ENCODE measurements at places on chromosomes 13 and 19. TPM values are rescaled to one million over a fixed set of nuclear protein-coding genes. Genes with fewer than 3 reads are reported as not detected.

Gene PRKCG
- not detected for total RNA-seq

DNA sequence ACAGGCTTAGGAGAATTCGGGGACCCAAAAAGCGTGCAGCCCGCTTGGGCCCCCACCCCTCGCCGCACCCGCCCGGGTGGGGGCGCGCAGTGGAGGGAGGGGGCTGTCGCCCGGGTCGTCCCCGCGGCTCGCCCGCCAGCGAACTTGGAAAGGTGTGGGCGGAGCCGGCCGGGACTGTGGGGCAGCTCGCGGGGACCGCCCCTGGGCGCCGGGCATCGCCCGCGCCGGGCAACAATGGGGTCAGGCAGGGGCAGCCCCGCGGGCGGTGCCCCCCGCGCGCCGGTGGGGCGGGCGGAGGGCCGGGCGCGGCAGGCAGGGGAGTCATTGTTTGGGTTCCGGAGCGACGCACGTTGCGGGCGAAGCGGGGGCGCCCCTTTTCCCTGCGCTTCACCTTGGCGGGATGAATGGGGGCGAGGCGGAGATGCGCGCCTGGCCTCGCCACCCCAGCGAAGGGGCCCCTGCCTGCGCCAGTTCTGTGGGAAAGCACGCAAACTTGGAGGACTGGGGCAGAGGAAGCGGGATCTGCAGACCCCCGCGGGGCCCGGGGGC, 647 bp upstream of the KLF12 start:
- DNase-seq = no peak

GRCh38 chr19:35229601-35230000, 1.1 kb upstream of the FAM187B start:
- DNase-seq = peak; percentile 21

DNA sequence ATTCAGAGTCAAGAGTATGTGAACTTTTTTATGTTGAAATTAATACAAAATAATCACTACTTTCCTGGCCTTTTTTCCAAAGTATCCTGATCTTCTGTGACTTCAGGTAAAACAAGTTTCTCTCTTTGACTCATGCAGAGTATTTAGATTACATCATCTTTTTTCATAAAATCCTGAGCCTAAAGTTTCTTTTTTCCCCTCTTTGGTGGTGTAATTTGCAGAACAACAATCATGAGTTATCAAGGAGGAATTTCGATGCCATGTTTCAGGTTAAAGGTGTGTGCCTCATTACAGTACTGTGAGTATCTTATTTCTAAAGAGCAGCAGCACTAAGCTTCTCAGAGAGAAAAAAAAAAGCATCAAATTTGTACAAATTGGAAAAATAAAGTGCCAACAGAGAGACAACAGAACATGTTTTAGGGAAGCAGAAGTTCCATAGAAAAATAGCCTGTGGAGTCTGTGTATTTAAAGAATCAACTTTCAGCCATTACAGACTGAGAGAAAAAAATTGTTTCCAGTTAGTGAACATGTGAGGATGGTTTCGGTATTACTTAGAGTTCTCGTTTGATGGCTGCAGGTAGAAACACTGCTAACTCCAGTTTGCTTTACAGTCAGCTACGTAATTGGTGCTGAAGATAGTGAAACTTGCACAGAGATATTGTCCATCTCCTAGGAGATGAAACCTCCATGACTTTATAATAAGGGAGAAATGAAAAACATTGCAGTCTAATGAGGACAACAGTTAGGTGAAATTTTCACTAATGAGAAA, 78.1 kb upstream of the PCDH9 start:
- DNase-seq = no peak

DNA sequence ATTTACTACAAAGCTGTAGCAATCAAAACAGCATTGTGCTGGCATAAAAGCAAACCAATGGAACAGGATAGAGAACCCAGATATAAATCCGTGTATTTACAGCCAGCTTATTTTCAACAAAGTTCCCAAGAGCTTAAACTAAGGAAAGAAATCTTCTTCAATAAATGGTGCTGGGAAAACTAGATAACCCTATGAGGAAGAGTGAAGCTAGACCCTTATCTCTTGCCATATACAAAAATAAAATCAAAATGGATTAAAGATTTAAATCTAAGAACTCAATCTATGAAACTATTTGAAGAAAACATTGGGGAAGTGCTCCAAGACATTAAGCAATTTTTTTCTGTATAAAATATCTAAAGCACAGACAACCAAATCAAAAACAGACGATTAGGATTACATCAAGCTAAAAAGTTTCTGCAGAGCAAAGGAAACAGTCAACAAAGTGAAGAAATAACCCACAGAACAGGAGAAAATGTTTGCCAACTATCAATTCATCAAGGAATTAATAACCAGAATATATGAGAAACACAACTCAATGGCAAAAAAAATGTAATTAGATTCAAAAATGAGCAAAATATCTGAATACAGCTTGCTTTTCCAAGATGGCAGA, 480.7 kb downstream of the LMO7 start:
- no peak for DNase-seq

DNA sequence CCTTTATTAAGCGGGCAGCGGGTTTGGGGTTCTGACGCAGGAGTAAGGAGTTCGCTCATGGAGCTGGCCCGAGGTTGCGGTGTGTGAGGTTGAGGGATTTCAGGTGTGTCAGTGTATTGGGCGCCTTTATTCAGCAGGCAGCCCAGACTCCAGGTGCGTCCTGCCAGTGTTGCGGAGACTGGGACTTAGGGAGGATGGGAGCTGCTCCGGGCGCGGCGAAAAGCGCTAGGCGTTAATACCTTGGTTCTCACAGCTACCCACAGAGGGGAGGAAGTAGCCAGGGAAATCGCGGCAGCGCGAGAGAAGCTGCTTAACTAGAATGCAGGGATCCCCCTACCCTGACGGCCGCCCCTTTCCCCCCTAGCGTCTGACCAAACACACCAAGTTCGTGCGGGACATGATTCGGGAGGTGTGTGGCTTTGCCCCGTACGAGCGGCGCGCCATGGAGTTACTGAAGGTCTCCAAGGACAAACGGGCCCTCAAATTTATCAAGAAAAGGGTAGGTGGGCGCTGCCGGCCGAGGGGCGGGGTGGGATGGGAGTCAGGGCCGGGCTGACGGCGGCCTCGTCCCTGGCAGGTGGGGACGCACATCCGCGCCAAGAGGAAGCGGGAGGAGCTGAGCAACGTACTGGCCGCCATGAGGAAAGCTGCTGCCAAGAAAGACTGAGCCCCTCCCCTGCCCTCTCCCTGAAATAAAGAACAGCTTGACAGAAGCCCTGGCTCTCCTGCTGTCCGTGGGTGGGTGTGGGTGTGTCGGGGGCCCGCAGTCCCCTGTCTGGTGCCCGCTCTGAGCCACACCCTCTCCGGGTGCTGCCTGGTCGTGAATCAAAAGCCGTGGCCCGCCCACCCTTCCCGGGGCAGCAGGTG, 1.1 kb downstream of the RPL36 start:
- peak; percentile 79 for DNase-seq

DNA sequence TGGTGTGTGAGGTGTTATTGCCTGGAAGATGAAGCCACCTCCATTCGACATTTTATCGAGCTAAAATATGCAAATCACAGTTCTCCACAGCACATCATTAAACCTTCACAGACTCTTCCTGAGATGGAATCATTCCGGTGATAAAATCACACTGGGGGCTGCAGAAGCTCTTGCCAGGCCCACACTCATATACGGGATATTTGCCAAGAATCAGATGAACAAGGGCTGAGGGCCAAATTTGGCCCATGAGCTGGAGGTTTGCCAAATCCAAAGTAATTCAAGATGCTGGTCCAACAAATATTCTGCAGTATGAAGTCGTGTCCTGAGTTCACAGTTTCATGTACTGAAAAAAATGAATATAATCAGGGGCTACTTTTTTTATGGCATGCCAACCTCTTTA, 16.7 kb upstream of the RXFP2 start:
- DNase-seq = no peak

DNA sequence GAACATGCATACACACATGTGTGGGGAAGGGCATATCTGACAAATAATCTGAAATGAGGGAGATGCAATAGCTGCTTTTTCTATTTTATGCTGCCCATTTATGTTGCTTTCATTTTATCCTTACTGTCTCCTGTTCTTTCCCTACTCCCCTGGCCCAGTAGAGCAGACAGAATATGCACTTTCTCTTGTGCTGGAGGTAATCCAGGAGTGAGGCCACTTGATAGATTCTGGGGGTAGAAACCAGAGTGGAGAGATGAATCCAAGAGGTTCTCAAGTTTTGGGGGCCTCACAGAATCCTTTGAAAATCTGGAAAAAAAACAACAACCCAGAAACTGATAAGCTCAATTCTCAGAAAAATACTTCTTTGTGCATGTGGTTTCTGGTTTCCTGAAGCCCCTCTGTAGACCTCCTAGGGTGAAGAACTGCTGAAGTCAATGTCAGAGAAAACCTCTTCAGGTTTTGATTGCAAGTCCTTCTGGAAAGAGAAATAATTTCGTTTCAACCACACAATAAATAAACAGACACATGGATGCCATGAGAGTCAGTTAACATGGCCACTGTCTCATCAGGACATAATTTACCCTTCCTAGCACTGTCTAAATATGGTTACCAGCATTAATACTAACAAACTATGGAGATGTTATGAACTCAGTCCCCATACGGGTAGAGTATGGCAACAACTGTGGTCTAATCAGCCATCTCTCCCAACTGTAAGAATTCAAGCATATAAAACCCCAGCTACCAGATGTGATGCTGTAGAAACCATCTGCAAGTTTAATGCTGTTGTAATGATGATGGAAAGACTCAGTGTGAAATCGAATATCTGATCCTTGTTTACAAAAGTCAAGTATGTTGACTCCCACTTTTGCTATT, 355.6 kb downstream of the SLC7A1 start:
- no peak for DNase-seq

Gene TMEM38A
- total RNA-seq = 12.1 TPM

DNA sequence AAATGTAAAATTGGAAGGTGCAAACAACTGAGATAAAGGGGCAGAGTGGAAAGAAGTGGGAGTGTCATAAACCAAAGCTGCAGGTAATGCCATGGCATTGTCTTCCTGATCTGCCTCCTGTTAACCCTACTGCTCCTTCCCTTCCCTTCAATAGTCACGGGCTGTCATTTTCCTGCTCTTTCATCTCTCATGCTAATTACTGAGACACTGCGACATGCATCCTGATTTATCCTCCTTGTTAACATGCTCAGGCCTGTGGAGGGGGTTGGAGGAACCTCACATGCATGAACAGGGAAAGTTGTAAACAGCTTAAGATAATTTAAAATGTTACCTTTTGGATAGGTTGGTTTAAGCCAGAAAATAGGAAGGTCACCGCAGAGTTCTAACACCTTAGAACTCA, 27.2 kb downstream of the CNMD start:
- no peak for DNase-seq

DNA sequence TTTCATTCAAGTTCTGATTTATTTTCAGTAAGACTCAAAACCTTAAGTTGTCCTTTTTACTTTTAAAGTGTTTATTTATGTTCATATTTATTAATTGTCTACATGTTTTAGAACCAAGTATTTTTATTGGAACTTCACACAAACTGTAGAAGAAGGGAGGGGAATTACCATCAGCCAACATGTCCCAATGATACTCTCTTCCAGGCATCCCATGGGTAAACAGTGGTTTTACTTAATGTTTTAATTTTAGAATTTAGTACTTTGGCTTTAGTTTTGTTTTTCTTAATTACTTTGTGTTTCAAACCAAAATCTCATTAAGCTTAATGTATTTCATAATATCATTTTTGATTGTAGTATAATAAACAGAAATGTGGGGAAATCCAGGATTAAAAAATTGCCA, 5.2 kb downstream of the TNFSF13B start:
- DNase-seq = no peak

- peak; percentile 46 for DNase-seq
Observed at GRCh38 chr19:30167976-30168635, 204.1 kb upstream of the ZNF536 start.

Gene MRPL57
- 35.6 TPM for total RNA-seq
